Upper lobe of right lung (tissue), 1 donor: ENCODE measurements at places on chromosomes 5 and 9. TPM values are rescaled to one million over a fixed set of nuclear protein-coding genes. Genes with fewer than 3 reads are reported as not detected.

The DPYSL3 gene
- 52.8 TPM for total RNA-seq

The TAF11L6 gene
- total RNA-seq, result not detected

The IL6ST gene
- 435 TPM for total RNA-seq

The TAF11L14 gene
- not detected for total RNA-seq

The IFNA2 gene
- not detected for total RNA-seq

The ADAMTSL1 gene
- 7.3 TPM for total RNA-seq

The GAS1 gene
- total RNA-seq, result 16.8 TPM

The FTMT gene
- not detected for total RNA-seq

The ATG10 gene
- total RNA-seq, result 3.7 TPM

The TENT4A gene
- total RNA-seq, result 19.9 TPM

The NTRK2 gene
- total RNA-seq, result 0.98 TPM

The MZB1 gene
- total RNA-seq, result 5.2 TPM

The PCSK5 gene
- 18.1 TPM for total RNA-seq

The NMUR2 gene
- total RNA-seq, result 2.1 TPM

The DNAH5 gene
- 4.6 TPM for total RNA-seq

The MYORG gene
- total RNA-seq, result 6.9 TPM

The CACNA1B gene
- total RNA-seq, result 0.29 TPM

The HAVCR2 gene
- total RNA-seq, result 30.7 TPM

The ANKRD31 gene
- 0.14 TPM for total RNA-seq
